Stimulated activated CD4-positive, alpha-beta T cell treated with anti-CD3 and anti-CD28 coated beads, Interleukin-15, amount 100 ng/mL, for 1 hour (primary cell): ENCODE measurements at places on chromosomes 16 and 17.

DNA sequence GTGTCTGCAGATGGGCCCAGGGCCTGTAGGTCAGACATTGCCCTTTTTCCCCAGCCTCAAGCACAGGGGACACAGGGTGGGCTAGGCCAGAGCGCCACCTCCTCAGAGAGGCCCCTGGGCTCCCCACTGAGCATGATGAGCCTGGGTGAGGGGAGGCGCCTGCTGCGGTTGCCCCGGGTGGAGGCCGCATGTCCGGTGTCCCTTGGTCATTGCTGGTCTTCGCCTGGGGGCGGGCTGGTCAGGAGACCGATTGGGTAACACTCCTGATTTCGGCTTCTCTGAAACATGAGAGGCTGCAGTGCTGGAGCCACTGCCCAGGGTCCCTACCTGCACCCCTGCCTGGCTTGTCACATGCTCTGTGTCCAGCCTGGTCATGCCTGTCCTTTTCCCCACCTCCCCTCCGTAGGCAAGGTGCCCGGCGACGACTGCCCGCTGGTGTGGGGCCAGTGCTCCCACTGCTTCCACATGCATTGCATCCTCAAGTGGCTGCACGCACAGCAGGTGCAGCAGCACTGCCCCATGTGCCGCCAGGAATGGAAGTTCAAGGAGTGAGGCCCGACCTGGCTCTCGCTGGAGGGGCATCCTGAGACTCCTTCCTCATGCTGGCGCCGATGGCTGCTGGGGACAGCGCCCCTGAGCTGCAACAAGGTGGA, 2.4 kb upstream of the NPB start:
- DNase-seq: no peak

GRCh38 chr17:81019563-81020442, 15.1 kb upstream of the BAIAP2 start:
- no peak for DNase-seq

DNA sequence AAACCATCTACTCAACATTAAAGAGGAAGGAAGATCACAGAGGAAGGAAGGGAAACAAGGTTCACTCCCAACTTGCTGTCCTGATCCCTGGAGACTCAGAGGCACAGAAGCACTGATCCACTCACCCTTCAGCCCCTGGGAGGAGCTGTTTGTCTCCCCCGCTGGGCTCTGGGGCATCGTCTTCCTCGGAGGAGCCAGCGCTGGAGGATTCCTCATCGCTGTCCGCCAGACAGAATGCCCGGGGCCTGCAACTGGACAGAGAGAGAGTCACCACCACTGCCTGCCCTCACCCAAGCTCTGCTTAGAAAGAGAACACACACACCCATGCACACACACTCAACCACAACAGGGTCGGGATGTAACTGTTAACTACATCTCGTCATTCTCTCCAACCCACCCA, 24.8 kb upstream of the ERN1 start:
- no peak for DNase-seq

DNA sequence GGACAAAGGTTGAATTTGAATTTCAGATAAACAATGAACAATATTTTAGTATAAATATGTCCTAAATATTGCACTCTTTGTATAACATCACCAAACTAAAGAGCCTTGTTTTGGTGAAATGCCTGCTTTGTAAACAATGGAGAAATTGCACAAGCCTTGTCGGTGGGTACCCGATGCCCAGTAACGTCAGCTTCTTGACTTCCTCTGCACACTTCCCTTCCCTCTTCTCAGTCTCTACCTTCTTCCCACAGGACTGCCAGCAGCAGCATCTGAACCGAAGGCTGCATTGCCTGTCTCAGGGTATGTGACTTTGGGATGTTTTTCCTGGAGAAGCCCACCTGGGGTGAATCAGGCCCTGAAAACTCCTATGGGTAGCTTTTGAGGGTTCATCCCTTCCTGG, 113.9 kb downstream of the UTP18 start:
- no peak for DNase-seq

DNA sequence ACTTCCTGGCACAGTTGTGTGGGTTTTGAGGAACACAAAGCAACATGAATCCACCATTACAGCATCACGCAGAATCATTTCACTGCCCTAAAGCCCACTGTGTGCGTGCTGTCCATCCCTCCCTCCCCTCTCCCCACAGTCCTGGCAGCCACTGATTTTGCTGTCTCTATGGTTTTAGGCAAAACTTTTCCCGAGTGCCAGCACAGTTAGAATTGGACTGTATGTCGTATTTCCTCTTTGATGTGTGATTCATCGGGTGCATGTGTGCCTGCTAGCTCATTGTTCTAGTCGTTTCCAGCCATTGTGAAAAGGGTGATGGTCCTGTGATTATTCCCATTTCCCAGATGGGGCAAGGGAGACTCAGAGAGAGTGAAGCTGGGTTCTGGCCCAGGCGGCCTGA, 12.7 kb downstream of the KLHL36 start:
- DNase-seq: no peak

DNA sequence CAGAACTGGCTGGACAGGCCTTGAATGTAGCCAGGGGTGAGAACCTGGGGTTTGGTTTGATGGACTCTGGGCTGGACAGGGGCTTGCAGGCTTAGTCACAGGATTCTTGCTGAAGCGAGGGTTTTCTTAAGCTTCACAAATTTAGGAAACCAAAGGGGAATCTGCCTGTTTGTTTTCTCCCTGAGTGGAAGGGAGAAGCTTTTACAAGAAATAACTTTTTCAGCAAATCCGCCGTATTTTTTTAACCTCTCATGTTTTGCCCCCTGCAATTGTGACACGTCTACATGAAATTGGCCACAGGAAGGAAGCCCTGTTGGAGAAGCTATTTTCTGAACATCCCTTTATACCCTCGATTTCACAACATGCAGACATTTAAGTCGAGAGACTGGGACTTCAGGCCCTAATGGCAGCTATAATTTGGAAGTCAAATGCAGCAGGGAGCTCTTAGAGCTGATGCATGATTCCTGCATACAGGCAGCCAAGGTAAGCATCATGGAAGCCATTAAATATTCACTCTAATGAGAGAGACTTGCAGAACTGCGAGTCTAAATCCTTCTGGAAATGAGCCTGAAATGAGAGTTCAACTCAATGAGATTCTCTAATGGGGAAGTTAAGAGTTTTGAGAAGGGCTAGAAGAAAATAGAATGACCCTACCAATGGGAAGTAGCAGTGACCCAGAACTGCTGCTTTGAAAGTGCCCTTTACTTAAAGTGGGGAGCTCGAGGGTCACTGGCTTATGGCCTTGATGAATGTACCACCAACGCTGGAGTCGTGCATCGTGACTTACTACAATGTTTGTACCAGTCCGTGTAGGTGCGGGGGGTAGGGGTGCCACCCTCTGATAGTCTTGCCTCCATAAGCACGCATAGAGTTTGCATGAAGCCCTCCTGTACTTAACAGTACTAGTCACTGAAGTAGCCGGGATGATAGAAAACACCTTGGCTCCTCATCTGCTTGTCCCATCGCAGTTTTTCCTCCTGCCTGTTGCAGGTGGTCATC, 45.1 kb upstream of the IRF8 start:
- no peak for DNase-seq

GRCh38 chr17:16971458-16972338, at the start of gene TNFRSF13B:
TNFRSF13B (minus strand) TSS chr17:16972118; CDS start chr17:16972075, 43 bp downstream.
- no peak for DNase-seq

GRCh38 chr17:859824-860195, 77.7 kb downstream of the MRM3 start:
- no peak for DNase-seq

DNA sequence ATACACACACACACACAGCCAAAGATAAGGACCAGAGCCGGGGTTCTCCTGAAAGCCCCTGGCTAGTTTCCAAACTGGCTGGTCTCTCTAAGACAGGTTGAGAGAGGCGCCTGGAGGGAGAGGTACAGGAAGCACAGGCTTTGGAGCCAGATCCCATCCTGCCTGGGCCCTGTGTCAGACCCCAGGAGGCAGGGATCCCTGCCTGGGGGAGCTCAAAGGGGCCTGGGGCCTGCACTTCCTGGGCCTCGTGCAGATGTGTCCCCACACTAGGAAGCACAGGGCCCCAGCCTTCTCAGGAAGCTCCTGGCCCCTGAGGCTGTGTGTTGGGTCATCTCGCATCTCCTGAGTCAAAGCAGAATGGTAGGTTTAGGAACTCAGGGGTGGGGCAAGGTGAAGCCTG, 16.0 kb downstream of the SLC5A10 start:
- DNase-seq: no peak

DNA sequence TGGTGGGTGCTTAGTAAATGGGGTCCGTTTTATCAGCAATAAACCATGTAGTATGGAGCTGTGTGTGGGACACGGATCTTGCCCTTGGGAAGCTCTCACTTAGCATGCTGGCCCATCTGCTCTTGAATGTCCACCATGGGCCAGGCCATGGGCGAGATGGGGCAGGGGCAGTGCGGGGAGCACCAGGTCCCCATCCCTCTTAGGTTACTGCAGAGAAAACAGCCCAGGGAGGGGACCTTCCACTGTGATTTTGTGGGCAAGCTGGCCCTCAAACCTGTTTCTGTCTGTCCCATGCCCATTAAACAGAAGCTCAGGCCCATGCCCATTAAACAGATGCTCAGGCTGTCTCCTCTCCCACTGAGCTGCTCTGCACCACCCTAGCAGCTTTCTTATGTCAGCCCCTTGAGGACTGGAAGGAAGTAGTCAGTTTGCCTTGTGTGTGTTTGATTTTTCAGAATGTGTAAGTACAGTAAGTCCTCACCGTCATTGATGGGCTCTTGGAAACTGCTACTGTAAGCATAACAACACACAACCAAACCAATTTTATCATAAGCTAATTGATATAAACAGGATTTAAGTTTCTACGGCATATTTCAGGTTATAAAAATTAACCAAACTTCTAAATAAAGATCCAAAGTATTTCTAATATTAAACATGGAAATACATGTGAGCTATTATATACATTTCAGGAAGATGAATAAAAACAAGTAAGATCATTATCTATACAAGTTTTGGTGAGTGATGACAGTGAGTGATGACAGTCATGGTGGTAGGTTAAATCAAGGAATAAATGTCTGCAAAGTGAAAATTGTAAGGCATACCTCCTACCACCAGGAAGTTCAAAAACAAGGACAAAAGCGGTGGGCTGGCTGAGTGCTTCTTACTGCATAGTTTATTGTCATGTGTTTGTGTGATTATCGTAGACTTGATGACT, 11.5 kb downstream of the MPRIP start:
- DNase-seq: no peak

DNA sequence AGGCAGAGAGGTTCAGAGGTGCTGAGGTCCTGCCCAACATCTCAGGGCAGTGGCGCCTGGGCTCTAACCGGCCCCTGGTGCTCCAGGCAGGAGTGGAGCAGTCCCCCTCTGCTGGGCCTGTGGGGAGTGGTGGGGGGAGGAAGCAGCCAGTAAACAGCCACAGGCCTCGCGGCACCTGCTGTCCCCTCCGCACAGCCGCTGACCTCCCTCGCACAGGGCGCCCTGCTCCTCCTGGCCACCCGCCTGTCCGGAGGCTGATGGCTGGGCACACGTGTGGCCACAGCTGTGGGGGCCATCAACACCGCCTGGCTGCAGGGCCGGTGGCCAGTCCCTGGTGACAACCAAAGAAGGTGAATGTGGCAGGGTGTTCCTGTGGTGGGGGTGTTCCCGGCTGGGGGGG, 36.8 kb upstream of the PABPN1L start:
- no peak for DNase-seq

DNA sequence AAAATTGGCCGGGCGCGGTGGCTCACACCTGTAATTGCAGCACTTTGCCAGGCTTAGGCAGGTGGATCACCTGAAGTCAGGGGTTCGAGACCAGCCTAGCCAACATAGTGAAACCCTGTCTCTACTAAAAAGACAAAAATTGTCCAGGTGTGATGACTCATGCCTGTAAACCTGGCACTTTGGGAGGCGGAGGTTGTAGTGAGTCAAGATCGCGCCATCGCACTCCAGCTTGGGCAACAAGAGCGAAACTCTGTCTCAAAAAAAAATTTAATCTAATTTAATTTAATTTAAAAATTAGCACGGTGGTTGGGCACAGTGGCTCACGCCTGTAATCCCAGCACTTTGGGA, 1.6 kb upstream of the HBQ1 start:
- no peak for DNase-seq

DNA sequence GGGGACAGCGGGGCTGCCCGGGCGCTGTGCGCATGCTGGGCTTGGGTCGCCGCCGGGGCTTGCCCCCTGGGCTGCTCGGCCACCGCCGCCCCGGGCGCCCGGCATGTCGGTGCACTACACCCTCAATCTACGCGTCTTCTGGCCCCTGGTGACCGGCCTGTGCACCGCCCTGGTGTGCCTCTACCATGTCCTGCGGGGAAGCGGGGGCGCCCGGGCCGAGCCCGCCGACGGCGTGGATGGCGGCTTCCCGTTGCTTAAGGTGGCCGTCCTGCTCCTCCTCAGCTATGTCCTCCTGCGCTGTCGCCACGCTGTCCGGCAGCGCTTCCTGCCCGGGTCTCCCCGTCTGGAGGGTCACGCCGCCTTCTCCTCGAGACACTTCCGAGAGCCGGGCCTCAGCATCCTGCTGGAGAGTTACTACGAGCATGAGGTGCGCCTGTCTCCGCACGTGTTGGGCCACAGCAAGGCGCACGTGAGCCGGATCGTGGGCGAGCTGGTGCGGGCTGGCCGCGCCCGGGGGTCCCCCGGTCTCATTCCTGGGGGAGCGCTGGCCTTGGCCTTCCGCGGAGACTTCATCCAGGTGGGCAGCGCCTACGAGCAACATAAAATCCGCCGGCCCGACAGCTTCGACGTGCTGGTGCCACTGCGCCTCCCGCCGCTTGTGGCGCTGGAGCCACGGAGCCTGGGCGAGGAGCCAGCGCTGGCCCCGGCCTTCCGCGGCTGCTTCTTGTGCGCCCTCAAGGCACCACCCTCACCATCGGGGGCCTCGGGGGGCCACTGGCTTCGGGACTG, 789 bp downstream of the ITPRIPL2 start:
- no peak for DNase-seq

GRCh38 chr16:19804538-19805323, 79.9 kb downstream of the GPRC5B start:
- DNase-seq: no peak

GRCh38 chr16:86762095-86762494, 183.7 kb downstream of the FOXL1 start:
- no peak for DNase-seq

- no peak for DNase-seq
These were observed 224.9 kb downstream of the TANC2 start for GRCh38 chr17:63190821-63191370.

DNA sequence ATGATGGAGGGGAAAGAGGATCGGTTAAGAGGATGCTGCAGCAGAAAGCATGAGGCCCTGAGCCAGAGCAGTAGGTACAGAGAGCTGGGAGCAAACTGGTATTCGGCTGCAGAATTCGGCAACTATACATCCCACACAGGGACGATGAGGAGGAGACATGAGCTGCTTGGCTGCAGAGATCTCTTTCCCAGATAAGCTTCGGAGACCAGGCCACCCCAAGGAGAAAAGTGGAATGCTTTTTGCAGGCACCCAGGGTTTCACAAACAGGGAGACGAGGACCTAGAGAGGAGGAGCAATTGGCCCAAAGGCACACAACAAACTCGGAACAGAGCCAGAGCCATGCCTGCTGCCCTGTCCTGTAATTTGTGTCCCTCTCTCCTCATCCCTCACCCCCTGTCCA, 62.0 kb downstream of the TMEM132E start:
- DNase-seq: no peak

- DNase-seq: no peak
These were observed 3.9 kb downstream of the STAT5B start for GRCh38 chr17:42272162-42272907.

GRCh38 chr16:51818342-51818944, 667.4 kb upstream of the SALL1 start:
- no peak for DNase-seq

- DNase-seq: no peak
These were observed 191.1 kb upstream of the TBX2 start for GRCh38 chr17:61208301-61209105.

- no peak for DNase-seq
These were observed 5.2 kb upstream of the CDH8 start for GRCh38 chr16:62041401-62041800.
